CD4-positive, alpha-beta T cell treated with Interleukin-17A for 4 hours (primary cell): ENCODE measurements at places on chromosomes 6 and 20.

GRCh38 chr20:57263801-57264792 is 2.3 kb downstream of the BMP7 start:
- no peak for DNase-seq

- DNase-seq = no peak
Measured at GRCh38 chr20:4613184-4613583, 108.5 kb upstream of the PRND start.

- no peak for DNase-seq
Measured at GRCh38 chr6:110714143-110714542, 101.1 kb downstream of the CDK19 start.

- DNase-seq = no peak
Measured at GRCh38 chr6:168314948-168315347, 4.6 kb downstream of the DACT2 start.

- peak; percentile 32 for DNase-seq
Measured at GRCh38 chr6:135236732-135237131, 55.6 kb downstream of the MYB start.

- DNase-seq = no peak
Measured at GRCh38 chr6:80437801-80438200, 331.3 kb downstream of the BCKDHB start.

- DNase-seq = no peak
Measured at GRCh38 chr6:126103993-126104392, 117.7 kb downstream of the TRMT11 start.

- DNase-seq = no peak
Measured at GRCh38 chr6:150298030-150298380, 70.8 kb upstream of the IYD start.

- no peak for DNase-seq
Measured at GRCh38 chr20:35015863-35016193, 60.2 kb downstream of the MYH7B start.

- DNase-seq = no peak
Measured at GRCh38 chr6:36780442-36781177, 58.6 kb downstream of the CPNE5 start.

- DNase-seq = no peak
Measured at GRCh38 chr6:160871320-160871719, 120.2 kb upstream of the MAP3K4 start.

DNA sequence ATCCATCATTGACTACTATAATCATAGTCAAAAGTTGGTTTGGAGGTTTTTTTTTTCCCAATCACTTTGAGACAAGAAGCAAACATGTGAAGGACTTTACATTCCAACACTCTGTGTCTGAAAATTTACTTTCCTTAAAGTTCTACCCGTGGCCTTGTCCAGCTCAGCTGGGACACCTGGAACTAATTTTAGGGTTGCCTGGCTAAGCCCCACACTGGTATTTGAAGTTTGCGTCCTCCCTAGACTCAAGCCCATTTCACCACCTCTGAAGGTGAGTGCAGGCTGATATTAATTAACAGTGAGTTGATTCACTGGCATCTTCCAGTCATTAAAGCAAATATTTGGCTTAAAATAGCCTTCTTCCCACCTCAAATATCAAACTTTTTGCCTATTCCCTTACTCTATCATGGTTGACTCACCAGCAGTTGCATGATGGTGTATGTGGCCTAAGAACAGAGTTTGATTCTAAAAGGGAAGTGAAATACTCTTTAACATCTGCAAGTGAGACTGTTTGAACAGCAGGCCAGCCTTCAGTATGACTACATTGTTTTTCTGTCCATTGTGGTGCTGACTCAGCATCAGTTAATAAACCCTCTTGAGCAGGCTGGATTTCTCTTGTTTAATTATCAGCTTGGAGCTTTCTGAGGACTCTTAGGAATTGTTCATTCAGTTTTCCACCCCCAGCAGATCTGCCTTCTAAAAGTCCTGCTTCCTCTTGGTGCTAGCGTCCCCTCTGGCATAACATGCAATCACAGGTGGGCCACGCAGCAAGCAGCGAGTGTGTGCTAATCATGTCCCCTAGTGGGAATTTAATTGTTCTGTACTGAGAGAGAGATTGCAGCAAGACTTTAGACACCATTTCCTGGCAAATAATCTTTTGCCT is 1.8 kb upstream of the PRDM1 start:
- DNase-seq = no peak

- no peak for DNase-seq
Measured at GRCh38 chr6:168525926-168526630, 85.1 kb downstream of the SMOC2 start.

GRCh38 chr20:61990484-61990883 is 75.2 kb downstream of the TAF4 start:
- DNase-seq = no peak

- DNase-seq = no peak
Measured at GRCh38 chr6:10014557-10014956, 400.3 kb downstream of the TFAP2A start.

- no peak for DNase-seq
Measured at GRCh38 chr6:90604546-90604945, 17.7 kb upstream of the MAP3K7 start.

GRCh38 chr6:168264593-168265335 is 54.8 kb downstream of the DACT2 start:
- DNase-seq = no peak

- DNase-seq = no peak
Measured at GRCh38 chr20:12750221-12750620, 258.6 kb upstream of the SPTLC3 start.

GRCh38 chr6:161261325-161261724 is 12.5 kb downstream of the AGPAT4 start:
- no peak for DNase-seq

DNA sequence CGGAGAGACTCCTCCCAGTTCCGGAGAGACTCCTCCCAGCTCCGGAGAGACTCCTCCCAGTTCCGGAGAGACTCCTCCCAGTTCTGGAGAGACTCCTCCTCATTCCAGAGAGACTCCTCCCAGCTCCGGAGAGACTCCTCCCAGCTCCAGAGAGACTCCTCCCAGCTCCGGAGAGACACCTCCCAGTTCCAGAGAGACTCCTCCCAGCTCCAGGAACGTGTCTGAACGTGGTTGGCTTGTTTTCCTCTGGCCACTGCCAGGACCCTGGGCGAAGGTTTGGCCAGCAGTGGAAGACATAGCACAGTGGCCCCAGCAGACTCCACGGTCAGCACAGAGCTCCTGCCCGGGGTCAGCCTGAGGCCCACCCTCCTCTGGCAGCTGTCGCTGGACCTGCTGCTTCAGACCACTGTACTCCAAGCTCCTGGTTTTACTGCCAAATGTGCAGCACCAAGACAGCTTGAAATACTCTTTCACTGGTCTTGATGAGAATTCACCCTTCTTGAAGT is 122.3 kb upstream of the AFDN start:
- no peak for DNase-seq

GRCh38 chr6:166005944-166006899 is 161.4 kb downstream of the TBXT start:
- no peak for DNase-seq

- DNase-seq = no peak
Measured at GRCh38 chr6:85460154-85460920, 10.5 kb downstream of the NT5E start.

DNA sequence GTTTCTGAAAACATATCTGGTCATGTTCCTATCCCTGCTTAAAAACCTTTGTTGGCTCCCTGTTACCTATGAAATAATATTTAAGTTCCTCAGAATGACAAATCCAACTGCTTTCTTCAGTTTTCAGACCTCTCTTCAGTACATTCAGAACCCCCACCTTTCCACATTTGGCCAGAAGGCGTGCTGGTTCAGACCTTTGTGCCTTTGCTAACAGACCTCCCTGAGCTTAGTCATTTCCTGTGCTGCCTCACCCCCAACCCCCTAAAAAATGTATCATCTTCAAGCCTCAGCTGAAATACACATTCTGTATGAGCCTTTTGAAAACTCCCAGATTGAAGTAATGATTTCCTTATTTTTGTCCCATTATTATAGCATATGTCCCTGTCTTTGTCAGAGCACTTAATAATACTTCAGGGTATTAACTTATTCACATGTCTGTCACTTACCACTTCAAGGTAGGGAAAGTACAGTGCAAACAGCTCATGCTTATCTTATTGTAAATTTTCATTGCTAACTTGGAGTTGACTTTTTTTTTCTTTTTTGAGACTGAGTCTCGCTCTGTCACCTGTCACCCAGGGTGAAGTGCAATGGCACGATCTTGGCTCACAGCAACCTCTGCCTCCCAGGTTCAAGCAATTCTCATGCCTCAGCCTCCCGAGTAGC is 19.7 kb downstream of the FAM217A start:
- peak; percentile 63 for DNase-seq

- DNase-seq = no peak
Measured at GRCh38 chr6:101477436-101477835, 83.9 kb downstream of the GRIK2 start.

GRCh38 chr6:80098392-80098791 is 8.1 kb upstream of the BCKDHB start:
- no peak for DNase-seq

DNA sequence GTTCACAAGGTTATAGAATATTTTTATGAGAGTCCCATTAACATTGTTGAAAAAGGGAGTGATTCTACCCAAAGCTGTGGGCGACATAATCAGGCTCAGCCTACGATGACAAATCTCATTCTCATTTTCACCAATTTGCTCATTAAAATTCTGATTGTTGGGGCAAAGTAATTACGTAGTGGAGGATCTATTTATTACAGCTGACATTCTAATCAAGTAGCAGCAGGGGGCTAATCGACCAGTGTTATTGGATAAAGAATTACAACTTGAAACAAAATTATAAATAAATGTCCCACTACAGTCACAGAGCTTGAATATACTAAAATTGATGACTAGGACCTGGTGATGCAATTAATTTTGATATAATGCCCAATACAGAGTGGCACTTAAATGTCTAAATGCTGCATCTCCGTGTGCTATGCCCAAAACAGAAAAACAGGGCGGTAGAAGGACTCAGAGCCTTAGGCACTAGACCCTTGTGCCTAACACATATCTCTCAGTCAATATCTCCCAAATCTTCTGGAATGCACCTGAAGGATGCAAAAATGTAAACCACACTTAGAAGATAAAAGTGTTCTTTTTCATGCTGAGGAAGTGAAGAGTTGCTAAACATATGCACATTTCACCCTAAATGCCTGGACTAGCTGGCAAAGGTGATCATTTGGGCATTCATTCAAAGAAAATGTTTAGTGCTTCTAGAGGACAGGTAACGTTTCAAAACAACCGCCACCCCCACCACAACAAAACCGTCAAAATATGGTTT is 88.3 kb downstream of the CD24 start:
- DNase-seq = no peak

- no peak for DNase-seq
Measured at GRCh38 chr6:39114388-39114703, 640 bp downstream of the SAYSD1 start.
